ENCODE measurements at places on chromosomes 13 and 19.

- DNase-seq, result no peak
These were observed 37.3 kb downstream of the ZAR1L start for GRCh38 chr13:32277839-32278238.

GRCh38 chr19:57231686-57232085 is 863 bp downstream of the AURKC start:
- no peak for DNase-seq

DNA sequence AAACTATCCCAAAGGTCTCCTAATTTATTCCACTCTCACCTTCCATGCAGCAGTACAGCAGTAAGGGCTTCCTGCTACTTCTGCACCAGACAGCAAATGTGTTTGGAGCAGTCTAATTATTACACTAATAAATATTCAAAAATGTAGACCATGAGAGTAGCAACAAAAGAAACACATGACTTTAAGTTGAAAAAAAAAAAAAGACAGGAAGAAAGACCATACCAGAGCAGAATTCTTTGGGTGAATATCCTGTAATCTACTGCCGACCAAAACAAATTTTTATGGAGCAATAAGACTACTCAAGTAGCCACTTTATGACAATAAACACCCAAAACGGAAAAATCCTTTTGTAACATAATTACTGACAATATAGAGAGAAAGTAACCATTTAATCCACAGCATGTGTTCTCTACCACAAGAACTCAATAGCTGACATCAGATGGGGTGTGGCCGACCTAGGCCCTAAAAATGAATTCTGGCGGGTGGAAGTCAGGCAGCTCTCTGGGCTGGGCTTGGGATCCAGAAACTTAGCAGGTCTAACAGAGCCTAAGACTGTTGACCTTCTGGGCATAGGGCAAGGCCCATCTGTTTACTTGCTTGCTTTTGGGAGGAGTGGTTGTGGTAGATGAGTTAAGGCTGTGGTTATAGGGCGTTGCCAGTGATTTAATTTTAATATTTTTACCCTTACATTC is 4.6 kb downstream of the KLF12 start:
- no peak for DNase-seq

DNA sequence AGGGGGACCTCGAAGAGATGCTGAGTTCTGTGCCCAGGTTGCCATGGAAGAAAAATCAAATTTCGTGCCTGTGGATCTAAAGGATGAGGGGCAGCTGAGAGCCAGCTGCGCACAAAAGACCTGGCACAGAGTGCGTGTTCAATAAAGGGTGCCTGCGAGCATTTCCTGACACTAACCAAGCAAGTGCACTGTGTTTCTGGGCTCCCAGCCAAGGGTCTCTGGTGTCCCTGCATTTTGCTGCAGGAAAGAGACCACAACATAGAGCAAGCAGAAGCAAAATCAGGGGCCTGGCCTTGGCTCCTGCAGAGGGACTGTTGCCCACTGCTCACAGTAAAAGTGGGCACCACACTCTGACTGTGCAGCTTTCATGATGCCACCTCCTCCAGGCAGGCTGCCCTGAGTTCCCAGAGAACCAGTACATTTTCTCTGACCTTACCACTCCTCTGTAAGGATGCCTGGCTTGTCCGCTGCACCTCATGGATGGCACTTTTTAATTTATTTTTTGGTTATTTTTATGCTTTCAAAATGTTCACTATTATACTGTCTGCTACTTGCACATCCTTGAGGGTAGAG is 70.8 kb upstream of the GPR12 start:
- DNase-seq, result no peak

DNA sequence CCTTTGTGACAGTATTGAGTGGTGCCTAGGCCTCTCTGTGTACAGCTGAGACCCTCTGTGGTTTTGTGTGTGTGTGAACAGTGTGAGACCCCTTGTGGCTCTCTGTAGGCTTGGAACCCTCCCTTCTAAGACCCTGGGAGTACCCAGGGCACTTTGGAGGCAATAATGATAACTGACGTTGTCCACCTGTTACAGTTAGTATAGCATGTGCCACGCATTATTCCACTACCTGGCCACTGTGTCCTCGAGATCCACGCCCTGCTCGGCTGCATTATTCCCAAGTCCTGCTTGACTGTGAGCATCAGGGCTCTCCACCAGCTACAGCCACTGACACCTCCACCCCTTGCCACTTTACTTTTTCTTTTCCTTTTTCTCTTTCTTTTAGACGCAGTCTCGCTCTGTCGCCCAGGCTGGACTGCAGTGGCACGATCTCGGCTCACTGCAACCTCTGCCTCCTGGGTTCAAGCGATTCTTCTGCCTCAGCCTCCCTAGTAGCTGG is 2.0 kb downstream of the GRAMD1A start:
- no peak for DNase-seq

DNA sequence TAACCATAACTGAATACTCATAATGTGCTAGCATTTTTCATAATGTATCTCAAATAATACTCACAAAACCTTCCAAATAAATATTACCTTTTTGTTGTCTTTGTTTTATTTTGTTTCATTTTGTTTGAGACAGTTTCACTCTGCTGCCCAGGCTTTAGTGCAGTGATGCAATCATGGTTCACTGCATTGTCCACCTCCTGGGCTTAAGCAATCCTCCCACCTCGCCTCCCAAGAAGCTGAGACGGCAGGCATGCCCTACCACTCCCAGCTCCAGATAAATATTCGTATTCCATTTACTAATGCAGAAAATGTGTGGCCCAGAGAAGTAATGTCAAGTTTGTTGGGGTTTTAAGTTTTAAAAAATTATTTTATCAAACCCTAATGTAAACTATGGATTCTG is 739.1 kb downstream of the GPC5 start:
- DNase-seq, result no peak

DNA sequence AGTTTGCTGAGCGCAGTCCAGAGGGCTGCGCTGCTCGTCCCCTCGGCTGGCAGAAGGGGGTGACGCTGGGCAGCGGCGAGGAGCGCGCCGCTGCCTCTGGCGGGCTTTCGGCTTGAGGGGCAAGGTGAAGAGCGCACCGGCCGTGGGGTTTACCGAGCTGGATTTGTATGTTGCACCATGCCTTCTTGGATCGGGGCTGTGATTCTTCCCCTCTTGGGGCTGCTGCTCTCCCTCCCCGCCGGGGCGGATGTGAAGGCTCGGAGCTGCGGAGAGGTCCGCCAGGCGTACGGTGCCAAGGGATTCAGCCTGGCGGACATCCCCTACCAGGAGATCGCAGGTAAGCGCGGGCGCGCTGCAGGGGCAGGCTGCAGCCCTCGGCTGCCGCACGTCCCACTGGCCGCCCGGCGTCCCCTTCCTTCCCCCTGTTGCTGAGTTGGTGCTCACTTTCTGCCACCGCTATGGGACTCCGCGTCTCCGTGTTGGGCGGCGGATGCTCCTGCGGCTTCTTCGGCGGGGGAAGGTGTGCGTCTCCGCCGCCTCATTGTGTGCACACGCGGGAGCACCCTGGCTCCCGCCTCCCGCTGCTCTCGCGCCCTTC is 772 bp downstream of the GPC6 start:
- no peak for DNase-seq

DNA sequence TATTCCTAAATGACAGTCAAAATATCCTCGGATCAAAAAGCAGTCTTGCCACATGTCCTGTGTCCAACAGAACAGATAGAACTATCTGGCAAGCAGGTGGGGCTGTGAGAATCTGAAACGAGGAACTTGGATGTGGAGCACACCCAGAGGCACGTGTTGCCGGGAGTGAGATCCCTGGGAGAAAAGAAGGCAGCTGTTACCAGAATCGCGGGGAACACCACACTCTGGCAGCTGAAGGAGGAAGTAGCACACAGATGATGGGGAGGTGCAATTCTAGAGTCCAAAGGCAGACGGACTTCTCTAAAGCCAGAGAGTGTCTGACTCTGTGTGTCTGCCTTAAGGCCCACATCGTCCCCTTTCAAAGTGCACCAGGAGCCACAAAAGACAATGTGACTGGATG is 22.3 kb downstream of the SLC7A1 start:
- no peak for DNase-seq

GRCh38 chr13:48656608-48657007 is 2.9 kb downstream of the CYSLTR2 start:
- DNase-seq, result no peak

DNA sequence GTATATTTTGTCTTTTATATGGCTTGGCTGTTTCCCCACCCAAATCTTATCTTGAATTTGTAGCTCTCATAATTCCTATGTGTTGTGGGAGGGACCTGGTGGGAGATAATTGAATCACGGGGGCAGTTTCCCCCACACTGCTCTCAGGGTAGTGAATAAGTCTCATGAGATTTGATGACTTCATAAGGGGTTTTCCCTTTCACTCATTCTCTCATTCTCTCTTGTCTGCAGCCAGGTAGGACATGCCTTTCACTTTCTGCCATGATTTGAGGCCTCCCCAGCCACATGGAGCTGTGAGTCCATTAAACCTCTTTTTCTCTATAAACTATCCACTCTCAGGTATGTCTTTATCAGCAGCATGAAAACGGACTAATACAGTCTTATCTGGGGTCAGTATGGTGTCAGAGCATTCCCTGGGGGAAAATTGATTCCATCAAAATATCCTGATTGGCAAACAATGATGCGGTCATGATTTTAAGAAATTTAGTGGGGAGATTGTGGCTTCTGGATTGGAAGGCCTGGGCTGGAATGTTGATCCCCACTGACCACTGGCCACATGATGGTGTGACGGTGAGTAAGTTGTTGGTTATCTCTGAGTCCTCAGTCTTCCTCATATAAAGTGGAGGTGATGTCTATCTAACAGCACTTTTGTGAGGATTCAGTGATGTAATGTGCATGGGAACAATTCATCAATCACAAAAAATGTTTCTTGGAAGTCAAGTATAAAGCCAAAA is 27.5 kb upstream of the ANKRD10 start:
- no peak for DNase-seq

DNA sequence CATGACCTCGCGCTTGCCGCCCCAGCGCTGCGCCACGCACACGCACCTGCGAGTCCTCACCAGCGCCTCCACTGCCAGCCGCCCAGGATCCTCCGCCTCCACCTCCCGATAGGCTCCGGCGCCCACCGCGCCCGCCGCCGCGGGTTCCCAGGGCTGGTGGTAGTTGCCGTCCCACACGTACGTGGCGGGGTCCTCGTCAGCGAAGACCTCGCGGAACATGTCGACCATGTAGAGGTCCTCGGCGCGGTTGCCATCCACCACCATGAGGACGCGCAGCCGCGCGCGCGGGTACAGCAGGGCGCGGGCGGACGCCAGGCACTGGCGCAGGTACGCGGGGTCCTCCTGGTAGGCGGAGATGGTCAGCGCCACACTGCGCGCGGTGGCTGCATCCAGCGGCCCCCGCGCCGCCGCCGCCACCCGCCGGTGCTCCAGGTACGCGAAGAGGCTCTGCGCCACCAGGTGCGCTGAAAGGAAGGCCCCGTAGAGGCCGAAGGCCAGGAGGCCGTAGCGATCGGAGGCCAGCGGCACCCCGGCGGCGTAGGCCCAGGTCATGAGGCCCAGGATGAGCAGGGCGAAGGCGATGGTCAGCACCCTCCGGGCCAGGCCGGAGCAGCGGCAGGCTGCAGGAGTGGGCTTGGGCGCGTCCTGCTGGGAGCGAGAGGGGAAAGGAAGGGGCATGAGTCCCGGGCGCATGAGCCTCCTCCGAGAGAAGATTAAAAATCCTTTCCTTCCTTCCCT is 4.4 kb downstream of the HAS1 start:
- no peak for DNase-seq

GRCh38 chr13:75836441-75836840 is 200.3 kb downstream of the LMO7 start:
- DNase-seq, result no peak

GRCh38 chr13:89310943-89311672 is 1639.9 kb downstream of the SLITRK5 start:
- no peak for DNase-seq

GRCh38 chr19:41993612-41994483 is at the start of gene ATP1A3:
Gene ATP1A3 (minus strand): TSS chr19:41994230. CDS start chr19:41994076, 154 bp downstream.
- DNase-seq, result peak; percentile 83

DNA sequence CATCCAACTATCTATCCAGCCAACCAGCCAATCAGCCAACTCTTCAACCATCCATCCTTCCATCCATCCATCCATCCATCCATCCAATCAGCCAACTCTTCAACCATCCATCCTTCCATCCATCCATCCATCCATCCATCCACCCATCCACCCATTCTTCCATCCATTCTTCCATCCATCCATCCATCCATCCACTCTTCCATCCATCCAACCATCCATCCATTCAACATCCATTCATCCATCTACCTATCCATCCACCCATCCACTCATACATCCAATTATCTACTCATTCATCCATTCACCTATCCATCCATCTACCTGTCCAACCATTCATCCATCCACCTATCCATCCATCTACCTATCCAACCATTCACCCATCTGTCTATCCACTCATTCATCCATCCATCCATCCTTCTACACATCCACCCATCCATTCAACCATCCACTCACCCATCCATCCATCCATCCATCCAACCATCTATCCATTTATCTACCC is 9.4 kb downstream of the ARHGEF18 start:
- DNase-seq, result no peak

DNA sequence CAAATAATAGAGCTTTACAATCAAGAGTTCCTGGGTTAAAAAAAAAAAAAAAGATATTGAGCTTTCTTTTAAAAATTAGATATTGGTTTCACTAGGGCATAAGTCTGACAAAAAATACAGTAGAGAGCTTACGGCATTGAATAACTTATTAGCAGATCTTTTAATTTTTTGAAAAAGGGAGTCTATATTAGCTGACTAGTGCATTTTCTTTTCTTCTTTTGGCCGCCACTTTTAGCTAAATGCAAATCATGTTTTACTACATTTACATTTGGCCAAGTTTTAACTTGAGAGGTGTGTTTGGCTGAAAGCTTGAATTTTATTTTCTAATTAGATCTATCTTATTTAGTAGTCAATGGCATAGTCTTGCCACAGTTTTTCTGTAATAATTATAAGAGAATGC is 43.4 kb downstream of the SPRY2 start:
- DNase-seq, result no peak

DNA sequence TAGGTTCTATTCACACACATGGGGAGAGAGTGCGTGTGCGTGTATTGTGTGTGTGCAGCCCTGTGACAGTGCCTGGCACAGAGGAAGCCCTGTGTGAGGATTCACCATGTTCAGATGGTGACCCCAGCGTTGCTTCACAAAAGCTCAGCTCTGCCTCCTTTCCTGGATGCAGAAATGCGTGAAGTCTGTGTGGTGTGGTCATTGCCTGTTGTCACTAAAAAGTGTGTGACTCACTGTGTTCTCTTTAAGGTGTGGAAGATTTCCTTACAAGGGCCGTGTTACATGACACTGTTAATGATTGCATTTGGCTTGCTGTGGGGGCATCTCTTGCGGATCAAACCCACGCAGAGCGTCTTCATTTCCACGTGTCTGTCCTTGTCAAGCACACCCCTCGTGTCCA is 19.5 kb upstream of the DCUN1D2 start:
- no peak for DNase-seq

DNA sequence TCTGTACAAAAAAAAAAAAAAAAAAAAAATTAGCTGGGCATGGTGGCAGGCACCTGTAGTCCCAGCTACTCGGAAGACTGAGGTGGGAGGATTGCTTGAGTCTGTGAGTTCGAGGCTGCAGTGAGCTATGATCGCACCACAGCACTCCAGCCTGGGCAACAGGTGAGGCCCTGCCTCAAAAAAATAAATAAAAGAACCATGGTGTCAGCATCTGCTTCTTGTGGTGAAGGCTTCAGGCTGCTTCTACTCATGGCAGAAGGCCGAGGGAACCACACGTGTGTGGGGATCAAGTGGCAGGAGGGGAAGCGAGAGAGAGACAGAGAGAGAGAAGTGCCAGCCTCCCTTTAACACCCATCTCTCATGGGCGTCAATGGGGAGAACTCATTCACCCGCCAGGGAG is 13.5 kb downstream of the BCL3 start:
- no peak for DNase-seq

Data from Right ventricle myocardium superior (tissue), 1 donor.